H9 (cell line): ENCODE measurements at places on chromosomes 2 and 18. TPM values are rescaled to one million over a fixed set of nuclear protein-coding genes. Genes with fewer than 3 reads are reported as not detected.

The RBM43 gene
- 1.8 and 2.0 TPM in 2 replicates for total RNA-seq

The ADI1 gene
- 23.4 and 25.4 TPM in 2 replicates for total RNA-seq

- no peak overlapping the region for H3K4me3 ChIP-seq
- H3K27ac ChIP-seq, result no peak overlapping the region
- no peaks in the 10 kb centered on the region for H3K36me3 ChIP-seq
- DNase-seq, result no peak
These were observed 70.7 kb downstream of the TIMM21 start for GRCh38 chr18:74219056-74219455.

The ABCB11 gene
- 0.04 TPM in 1 of 2 replicates, not detected in the other for total RNA-seq

DNA sequence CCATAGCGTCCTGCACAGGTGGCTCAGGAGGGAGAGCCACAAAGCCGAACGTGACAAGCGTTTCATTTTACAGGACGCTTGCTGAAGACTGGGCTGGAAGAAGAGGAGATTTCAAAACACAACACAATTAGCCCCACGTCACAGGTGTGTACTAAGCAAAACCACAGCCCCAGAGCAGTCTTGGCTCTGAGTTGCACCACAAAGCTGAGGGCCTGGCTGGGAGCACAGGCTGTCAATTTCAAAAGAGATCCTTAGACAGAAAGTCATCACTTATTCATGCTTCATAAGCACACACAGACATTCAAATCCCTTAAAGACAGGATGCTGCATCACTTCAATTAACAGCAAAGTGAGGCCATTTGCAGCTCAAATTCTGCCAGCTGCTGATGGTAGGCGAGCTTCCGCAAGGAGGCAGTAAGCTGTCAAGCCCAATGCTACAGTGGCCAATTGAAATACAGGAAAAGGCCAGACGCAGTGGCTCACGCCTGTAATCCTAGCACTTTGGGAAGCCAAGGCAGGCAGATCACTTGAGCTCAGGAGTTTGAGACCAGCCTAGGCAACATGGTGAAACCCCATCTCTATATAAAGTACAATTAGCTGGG lies 79.6 kb downstream of the SKA1 start:
- H3K27me3 ChIP-seq, result no peaks in the 10 kb centered on the region
- no peak overlapping the region for H3K4me3 ChIP-seq

The CCDC178 gene
- 0.11 TPM in 1 of 2 replicates, not detected in the other for total RNA-seq

GRCh38 chr2:144990661-144991060 lies 470.7 kb upstream of the ZEB2 start:
- peaks cover 2% of the 10 kb centered on the region; the same call in 1 of the 2 replicates for H3K4me1 ChIP-seq
- no peak for DNase-seq
- no peak overlapping the region for H3K27ac ChIP-seq
- H3K27me3 ChIP-seq, result no peaks in the 10 kb centered on the region
- H3K36me3 ChIP-seq, result peaks cover 45% of the 10 kb centered on the region

GRCh38 chr18:79422022-79422782 lies 26.5 kb downstream of the NFATC1 start:
- H3K4me3 ChIP-seq, result no peak overlapping the region
- no peak overlapping the region for H3K27ac ChIP-seq
- H3K27me3 ChIP-seq, result no peaks in the 10 kb centered on the region
- no peak for DNase-seq
- no peaks in the 10 kb centered on the region for H3K4me1 ChIP-seq
- H3K36me3 ChIP-seq, result peaks cover 10% of the 10 kb centered on the region; the same call in 1 of the 2 replicates

The SERPINB12 gene
- not detected in 2 replicates for total RNA-seq

DNA sequence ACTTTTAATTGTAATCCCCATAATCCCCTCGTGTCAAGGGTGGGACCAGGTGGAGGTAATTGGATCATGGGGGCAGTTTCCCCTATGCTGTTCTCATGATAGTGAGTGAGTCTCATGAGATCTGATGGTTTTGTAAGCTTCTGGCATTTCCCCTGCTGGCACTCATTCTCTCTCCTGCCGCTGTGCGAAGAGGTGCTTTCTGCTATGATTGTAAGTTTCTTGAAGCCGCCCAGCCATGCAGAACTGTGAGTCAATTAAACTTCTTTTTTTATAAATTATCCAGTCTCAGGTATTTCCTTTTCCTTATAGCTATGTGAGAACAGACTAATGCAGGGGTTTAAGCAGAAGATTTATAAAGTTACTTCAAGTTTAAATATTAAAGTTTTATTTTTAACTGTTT lies 655.2 kb downstream of the EPHA4 start:
- no peaks in the 10 kb centered on the region for H3K27me3 ChIP-seq
- H3K27ac ChIP-seq, result no peak overlapping the region
- no peak for DNase-seq
- no peaks in the 10 kb centered on the region for H3K36me3 ChIP-seq
- no peaks in the 10 kb centered on the region for H3K4me1 ChIP-seq

DNA sequence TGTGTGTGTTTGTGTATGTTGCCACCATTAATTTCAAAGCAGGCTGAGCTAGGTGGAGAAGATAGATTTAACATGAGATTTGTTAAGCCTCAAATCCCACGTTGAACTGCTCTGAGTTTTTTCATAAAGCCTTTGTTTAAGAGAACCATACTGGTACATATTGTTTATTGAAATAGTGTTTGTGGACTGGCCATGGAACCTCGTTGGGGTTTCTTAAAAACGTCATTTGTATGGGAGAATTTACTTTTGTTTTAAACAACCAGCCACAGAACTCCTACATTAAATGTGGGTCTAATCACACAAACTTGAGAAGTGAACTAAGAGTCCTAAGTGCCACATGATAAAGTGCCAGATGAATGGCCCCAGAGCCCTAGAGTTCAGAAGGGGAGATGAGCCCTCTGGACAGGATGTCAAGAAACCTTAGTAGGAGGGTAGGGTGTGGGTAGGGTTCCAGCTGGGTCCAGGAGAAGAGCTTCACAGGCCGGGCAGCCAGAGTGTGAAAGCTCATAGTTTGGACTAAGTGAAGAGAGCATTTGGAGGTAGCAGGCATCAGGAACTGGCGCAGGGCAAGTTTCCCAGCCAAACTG lies 120.6 kb upstream of the EML6 start:
- no peak overlapping the region for H3K4me3 ChIP-seq
- peaks cover 9% of the 10 kb centered on the region; the same call in 1 of the 2 replicates for H3K4me1 ChIP-seq
- H3K36me3 ChIP-seq, result peaks cover 37% of the 10 kb centered on the region
- H3K27ac ChIP-seq, result no peak overlapping the region
- DNase-seq, result no peak

DNA sequence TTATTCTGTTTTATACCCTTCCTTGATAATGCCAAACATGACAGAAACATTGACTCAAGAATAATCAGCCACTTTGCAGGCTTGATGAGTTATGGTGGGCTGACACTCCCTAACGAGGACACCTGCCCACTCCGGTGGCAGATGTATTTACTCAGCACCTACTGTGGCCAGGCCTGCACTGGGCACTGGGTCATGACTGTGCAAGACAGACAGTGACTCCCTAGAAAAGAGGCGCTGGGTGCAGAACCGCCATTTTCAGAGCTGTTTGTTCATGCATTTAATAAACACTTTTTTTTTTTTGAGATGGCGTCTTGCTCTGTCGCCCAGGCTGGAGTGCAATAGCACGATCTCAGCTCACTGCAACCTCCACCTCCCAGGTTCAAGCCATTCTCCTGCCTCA lies 32.5 kb downstream of the SNED1 start:
- no peak overlapping the region for H3K4me3 ChIP-seq
- no peaks in the 10 kb centered on the region for H3K4me1 ChIP-seq
- DNase-seq, result no peak
- H3K27ac ChIP-seq, result no peak overlapping the region

- DNase-seq, result no peak
- H3K27ac ChIP-seq, result no peak overlapping the region
- no peaks in the 10 kb centered on the region for H3K36me3 ChIP-seq
- H3K27me3 ChIP-seq, result no peaks in the 10 kb centered on the region
- H3K4me3 ChIP-seq, result no peak overlapping the region
These were observed 695.9 kb upstream of the LRRTM4 start for GRCh38 chr2:78218066-78218465.

The RIT2 gene
- 1.2 and 1.3 TPM in 2 replicates for total RNA-seq

DNA sequence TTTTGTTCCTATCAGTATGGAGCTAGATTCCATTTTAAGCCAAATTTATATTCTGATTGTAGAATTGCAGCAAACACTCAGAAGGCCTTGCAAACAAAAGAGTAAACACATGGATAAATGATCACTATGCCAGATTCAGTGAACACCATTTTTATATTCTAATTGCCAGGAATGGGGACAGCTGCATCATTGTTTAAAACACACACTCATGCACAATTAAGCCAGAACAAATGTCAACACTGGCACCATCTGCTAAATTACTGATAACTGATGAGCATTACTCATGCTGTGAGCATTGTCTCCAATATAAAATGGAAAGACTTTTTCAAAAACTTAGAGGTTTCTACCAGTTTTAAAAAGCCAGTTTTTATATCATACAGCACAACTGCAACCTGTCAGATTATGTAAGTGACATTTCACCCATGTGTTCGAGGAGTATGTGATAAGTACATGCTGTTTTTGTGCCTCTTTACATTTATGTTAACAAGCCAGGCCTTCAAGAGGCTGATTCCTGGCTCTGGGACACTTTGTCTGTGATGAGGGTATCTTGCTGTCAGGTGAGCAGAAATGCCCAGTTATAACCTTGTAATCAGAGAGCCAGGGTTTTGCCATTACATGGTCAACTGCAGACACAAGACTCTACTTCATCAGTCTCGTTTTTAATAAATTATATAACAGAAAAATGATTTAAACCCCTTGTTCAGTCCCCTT lies 4.4 kb upstream of the ST8SIA5 start:
- H3K27ac ChIP-seq, result no peak overlapping the region
- no peaks in the 10 kb centered on the region for H3K36me3 ChIP-seq
- H3K4me1 ChIP-seq, result no peaks in the 10 kb centered on the region
- no peak overlapping the region for H3K4me3 ChIP-seq
- H3K27me3 ChIP-seq, result peaks cover 14% of the 10 kb centered on the region

DNA sequence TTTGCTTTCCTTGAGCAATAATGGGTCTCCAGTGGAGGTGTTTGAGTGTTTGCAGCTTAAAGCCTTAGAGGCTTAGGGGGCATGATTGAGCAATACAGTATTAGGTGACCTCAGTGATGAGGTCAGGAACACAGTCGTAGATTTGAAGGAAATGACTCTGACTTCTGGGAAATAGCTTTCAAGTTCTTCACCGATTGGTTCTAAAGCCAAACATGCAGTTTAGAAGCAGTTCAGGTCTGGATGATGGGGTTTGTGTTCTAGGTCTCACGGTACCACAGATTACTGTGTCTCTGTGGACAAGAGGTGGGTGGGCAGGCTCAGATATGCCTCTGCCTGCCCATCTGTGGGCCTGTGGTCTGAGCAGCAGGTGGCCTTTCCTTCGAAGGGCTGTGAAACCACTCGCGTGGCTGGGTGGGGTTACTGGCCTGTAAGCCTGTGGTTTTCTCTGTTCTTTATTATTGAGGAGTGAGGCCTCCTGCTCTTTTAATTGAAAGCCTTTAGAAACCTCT lies 7.8 kb downstream of the MTHFD2 start:
- H3K4me1 ChIP-seq, result peaks cover 10% of the 10 kb centered on the region
- H3K27ac ChIP-seq, result no peak overlapping the region
- H3K27me3 ChIP-seq, result no peaks in the 10 kb centered on the region
- no peak for DNase-seq
- no peak overlapping the region for H3K4me3 ChIP-seq

The CIAO1 gene
- total RNA-seq, result 67.6 and 71.9 TPM in 2 replicates

DNA sequence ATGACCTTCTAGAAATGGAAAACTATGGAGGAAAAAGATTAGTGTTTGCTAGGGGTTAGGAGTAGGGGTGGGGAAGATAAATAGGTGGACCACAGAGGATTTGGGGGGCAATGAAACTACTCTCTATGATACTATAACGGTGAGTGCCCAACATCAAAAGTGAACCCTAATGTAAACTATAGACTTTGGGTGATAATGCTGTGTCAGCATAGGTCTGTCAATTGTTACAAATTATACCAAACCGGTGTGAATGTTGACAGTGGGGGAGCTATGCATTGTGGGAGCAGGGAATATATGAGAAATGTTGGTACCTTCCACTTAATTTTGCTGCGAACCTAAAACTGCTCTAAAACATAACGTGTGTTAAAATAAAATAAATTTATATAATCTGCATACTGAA lies 180.3 kb downstream of the ALK start:
- no peak overlapping the region for H3K27ac ChIP-seq
- no peak for DNase-seq
- no peaks in the 10 kb centered on the region for H3K27me3 ChIP-seq
- H3K4me3 ChIP-seq, result no peak overlapping the region
- no peaks in the 10 kb centered on the region for H3K4me1 ChIP-seq

GRCh38 chr2:204542982-204543608 lies 2.2 kb upstream of the PARD3B start:
- H3K36me3 ChIP-seq, result no peaks in the 10 kb centered on the region; the same call in 2 of the 3 replicates
- H3K27me3 ChIP-seq, result peaks cover 15% of the 10 kb centered on the region
- peaks cover 4% of the 10 kb centered on the region; the same call in 1 of the 2 replicates for H3K4me1 ChIP-seq
- H3K27ac ChIP-seq, result no peak overlapping the region

DNA sequence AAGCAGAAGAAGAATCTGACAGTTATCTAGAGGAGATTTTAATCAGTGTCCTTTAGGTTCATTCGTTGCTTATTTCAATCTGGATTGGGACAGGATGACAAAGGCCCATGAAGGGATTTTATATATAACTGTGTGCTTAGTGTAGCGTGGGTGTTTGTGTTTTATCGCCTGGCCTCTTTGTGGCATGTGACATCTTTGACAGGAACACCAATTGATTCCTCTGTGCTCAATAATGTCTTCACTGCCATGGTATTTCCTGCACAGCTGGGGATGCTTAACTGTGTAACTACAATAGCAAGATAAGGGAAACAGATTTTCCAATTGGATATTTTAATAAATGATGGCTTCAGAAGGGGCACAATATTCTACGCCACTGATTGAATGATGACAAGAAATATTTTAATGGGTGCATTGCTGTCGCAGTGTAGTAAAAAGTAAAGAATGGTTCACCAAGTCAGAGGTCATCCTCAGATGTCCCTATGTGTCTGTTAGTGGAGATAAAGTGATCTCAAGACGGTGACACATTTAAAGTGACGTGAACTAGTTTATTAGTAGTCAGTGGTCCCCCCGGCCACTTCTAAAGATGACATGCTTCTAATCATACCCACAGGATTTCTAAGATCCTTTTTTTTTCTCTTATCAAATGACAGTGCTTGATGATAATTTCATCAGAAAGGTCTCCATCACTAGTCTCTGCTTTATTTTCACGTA lies 160.4 kb downstream of the AGAP1 start:
- H3K4me3 ChIP-seq, result no peak overlapping the region
- DNase-seq, result no peak
- H3K27ac ChIP-seq, result no peak overlapping the region
- H3K36me3 ChIP-seq, result peaks cover 17% of the 10 kb centered on the region
- peaks cover 9% of the 10 kb centered on the region; the same call in 1 of the 2 replicates for H3K4me1 ChIP-seq

The B3GNT2 gene
- total RNA-seq, result 53.1 and 55.3 TPM in 2 replicates

The CTAGE1 gene
- not detected in 2 replicates for total RNA-seq

The TSPYL6 gene
- not detected in 2 replicates for total RNA-seq

GRCh38 chr2:27723372-27724144 lies 48.0 kb upstream of the MRPL33 start:
- no peak overlapping the region; the same call in 2 of the 3 replicates for H3K4me3 ChIP-seq
- H3K4me1 ChIP-seq, result peaks cover 8% of the 10 kb centered on the region
- DNase-seq, result peak; percentile 76

DNA sequence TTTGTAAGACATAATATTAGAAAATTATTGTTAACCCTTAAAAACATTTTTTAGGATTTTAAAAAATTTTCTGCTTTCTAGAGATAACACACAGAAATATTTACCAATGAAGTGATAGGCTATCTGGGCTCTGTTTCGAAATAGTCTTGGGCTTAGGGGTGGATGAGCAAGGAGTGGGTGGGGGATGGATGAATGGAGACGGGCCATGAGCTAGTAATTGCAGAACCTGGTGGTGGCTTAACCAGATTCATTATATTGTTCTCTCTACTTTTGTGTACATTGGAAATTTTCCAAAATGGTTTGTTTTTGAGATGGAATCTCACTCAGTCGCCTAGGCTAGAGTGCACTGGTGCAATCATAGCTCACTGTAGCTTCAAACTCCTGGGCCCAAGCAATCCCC lies 89.6 kb downstream of the TCF7L1 start:
- H3K4me3 ChIP-seq, result no peak overlapping the region
- DNase-seq, result no peak
- no peaks in the 10 kb centered on the region for H3K27me3 ChIP-seq
- no peaks in the 10 kb centered on the region for H3K4me1 ChIP-seq
- peaks cover 9% of the 10 kb centered on the region; the same call in 1 of the 2 replicates for H3K36me3 ChIP-seq
